Activated T-cell treated with anti-CD3 and anti-CD28 coated beads for 24 hours (primary cell): ENCODE measurements at places on chromosomes 6 and 20.

GRCh38 chr6:94956910-94957309, 620.4 kb upstream of the MANEA start:
- DNase-seq = no peak

- no peak for DNase-seq
These were observed 590.9 kb upstream of the CITED2 start for GRCh38 chr6:139965393-139965792.

DNA sequence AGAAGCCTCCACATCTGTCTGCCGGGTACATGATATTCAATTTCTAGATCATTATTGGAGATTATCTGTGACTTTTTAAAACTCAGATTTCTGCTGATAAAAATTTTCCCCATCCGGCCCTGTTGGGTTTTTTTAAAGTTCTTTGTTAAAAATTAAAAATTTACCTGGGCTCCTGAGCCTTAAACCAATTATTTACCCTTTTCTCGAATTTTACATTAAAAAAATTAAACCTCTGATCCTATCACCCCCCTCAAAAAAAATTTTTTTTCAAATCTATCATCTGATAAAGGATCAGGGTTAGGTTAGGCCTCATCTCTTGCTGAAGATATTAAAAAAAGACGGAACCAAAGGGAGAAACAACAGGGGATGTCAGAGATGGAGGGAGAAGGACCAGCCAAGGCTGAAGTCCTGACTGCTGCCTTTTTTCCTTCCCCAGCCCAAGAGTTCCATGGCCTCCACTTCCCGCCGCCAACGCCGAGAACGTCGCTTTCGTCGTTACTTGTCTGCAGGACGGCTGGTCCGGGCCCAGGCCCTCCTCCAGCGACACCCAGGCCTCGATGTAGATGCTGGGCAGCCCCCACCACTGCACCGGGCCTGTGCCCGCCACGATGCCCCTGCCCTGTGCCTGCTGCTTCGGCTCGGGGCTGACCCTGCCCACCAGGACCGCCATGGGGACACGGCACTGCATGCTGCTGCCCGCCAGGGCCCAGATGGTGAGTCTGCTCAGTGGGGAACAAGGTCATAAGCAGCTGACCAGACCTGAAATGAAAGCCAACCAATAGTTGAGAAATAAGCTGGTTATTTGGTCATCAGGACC, 527 bp downstream of the NFKBIL1 start:
- no peak for DNase-seq

DNA sequence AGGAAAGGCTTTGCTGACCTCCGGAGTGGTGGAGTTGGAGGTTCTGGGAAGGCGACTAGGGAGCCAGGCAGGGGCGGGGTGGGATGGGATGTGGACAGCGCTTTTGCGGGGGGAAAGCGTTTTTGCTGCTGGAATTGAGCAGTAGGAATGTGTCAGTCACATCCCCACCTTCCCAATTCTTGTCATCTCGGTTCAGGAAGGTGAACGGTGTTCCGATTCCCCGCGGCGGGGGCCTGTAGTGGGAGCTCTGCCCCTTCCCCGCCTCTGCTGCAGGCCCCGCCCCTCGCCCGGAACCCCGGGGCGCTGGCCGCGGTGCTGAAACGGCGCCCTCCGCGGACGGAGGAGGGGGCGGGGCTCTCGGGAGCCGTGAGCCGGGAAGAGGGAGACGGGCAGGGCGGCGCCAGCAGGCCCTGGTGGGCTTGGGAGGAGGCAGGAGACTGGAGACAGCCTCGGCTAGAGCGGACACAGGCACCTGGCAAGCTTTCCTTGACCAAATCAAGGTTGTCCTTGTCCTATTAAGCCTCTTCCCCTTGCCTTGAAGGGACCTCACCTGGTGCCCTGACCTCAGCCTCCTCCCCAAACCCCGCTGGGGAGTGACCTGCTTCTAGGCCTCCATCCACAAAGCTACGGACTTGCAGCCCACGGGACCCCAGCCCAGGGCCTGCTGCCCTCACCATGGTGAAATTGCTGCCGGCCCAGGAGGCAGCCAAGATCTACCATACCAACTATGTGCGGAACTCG, at the start of gene LHFPL5:
Gene LHFPL5 (plus strand): TSS at position 357 of the 741 bp plus-strand sequence. CDS start 319 bp downstream, at position 676.
- peak; percentile 20 for DNase-seq

DNA sequence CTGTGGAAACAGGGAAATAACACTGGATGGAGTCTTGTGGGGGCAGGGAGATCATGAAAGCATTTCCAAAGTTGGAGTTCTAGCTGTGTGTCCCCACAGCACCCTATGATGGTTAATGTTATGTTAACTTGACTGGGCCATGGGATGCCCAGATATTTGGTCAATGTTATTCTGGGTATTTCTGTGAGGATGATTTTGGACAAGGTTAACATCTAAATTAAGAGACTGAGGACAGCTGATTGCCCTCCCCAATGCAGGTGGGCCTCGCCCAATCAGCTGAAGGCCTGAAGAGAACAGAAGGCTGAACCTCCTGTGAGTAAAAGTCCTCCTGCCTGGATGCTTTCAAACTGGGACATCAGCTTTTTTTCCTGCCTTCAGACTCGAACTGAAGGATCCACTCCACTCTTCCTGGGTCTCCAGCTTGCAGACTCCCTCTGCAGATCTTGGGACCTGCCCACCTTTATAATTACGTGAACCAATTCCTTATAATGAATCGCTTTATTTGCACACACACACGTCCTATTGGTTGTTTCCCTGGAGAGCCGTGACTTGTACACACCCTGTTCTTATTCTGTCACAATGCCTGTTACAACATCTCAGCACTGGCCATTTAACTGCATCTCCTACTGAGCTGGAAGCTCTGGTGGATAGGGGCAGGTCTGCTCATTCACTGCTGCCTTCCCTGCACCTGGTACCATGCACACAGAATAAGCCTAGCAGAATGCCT, 99.5 kb upstream of the IYD start:
- no peak for DNase-seq

GRCh38 chr20:22966787-22967464, 68.2 kb upstream of the SSTR4 start:
- DNase-seq = no peak

GRCh38 chr6:26485112-26485780, 14.9 kb upstream of the BTN1A1 start:
- DNase-seq = no peak

GRCh38 chr6:44056392-44057237, 70.6 kb downstream of the MRPL14 start:
- no peak for DNase-seq

DNA sequence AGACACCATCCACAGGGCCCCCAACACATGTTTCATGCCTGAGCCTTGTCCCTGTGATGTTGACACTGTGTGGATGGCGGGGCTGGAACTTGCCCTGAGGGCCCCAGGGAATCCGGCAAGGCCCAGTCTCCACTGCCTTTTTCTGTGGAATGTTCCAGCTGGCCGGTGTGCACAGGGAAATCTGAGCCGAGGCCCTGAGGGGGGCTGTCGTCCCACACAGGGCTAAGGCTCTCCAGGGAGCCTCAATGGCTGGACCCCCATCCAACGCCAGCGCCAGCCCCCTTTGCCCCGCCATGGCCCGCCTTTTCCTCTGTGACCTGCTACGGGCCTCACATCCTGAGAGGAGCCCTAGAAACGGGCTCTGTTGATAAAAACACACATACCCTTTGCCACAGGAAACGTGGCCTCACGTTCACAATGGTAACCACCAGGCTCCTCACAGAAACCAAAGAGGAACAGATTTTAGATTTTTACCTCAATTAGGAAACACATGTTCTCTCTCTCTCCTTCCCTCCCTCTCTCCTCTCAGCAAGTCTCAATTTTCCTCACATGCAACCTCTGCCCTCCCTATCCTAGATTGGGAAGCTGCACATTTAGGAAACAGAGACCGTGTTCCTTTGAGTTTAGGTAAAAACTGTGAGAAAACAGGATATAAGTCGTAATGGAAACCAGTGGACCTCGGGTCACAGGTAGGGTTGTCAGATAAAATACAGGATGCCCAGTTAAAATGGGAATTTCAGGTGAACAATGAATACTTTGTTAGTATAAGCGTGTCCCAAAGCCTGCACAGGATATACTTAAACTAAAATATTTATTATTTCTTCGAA, 13.7 kb upstream of the ZNF831 start:
- DNase-seq = peak; percentile 47

GRCh38 chr6:113927001-113927400, 43.9 kb downstream of the HDAC2 start:
- no peak for DNase-seq

DNA sequence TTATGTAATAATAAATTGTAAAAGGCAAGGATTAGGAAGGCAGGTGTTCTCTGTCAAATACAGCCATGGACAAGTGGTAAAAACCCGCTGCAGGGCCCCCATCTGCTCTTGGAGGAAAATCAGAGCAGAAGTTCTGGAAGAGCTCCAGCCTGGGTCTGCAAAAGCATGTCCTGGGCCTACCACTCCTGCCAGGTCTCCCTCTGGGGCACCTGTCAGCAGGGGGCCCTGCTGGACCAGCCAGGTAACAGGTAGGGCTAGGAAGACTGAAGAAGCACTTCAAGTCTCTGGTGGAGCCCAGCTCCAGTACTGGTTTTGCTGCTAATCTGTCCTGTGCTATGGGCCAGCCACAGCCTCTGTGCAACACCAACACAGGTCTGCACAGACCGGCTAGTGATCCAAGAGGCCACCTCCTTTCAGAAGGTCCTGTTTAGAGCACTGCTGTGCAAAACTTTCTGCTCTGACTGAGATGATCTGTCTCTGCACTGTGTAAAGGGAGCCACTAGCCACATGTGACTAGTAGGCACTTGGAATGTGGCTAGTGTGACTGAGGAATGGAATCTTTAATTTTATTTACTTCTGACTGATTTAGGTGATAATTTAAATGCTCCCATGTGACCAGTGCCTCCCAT, 30.2 kb downstream of the RRBP1 start:
- DNase-seq = no peak

- DNase-seq = no peak
These were observed 145.3 kb upstream of the SPACA1 start for GRCh38 chr6:87902383-87902782.

- DNase-seq = no peak
These were observed 343.6 kb upstream of the SASH1 start for GRCh38 chr6:147999001-147999540.

GRCh38 chr6:49551078-49551865, 804 bp downstream of the C6orf141 start:
- DNase-seq = no peak
